ENCODE measurements at places on chromosomes 11 and 22. TPM values are rescaled to one million over a fixed set of nuclear protein-coding genes. Genes with fewer than 3 reads are reported as not detected.

Gene ZC3H12C
- 7.5 TPM for total RNA-seq

Gene CHADL
- 0.47 TPM for total RNA-seq

Gene ADM2
- total RNA-seq, result 3.0 TPM

GRCh38 chr11:92776676-92777075, 192.8 kb upstream of the MTNR1B start:
- no peaks in the 10 kb centered on the region for H3K36me3 ChIP-seq
- H3K4me3 ChIP-seq, result no peak overlapping the region
- no peak overlapping the region for H3K27ac ChIP-seq
- no peaks in the 10 kb centered on the region for H3K27me3 ChIP-seq
- no peaks in the 10 kb centered on the region for H3K4me1 ChIP-seq

DNA sequence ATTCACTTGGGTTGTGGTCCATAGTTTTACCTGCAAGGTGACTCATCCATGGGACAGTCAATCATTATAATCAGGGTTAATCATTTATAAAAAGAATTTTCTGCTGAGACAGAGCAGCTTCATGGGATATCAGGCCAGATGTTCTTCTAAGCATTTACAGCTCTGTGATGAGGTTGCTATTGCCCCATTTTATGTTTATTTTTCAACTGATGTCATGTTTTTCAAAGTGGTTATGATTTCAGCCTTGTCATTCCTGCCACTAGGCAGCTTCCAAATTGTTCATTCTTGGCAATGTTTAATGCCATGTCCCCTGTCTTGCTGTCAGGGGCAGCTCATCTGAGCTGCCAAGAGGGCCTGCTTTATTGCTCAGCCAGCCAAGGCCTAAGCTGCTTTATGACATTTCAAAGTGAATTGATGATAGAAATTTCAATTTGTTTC, 35.9 kb upstream of the ZBED5 start:
- H3K4me3 ChIP-seq, result no peak overlapping the region
- no peak overlapping the region for H3K27ac ChIP-seq

Gene ANO9
- total RNA-seq, result 36.9 TPM

DNA sequence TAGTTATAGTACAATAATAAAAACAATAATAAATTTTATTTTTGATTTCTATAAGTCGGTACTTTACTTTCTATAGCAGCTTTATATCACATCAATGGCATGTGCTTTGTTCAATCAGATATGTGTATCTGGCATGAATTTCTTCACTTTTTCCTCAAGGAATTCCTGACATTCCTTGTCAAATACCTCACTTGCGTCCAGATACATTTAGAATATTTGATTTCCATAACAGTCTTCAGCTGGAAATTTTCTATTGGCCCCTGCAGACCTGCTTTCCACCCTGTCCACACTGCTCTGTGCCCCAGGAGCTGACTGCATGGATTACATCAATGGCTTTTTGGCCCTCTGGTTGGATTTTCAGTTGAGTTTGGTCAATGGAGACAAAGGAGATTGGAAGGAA, 93.2 kb downstream of the FAR1 start:
- H3K36me3 ChIP-seq, result no peaks in the 10 kb centered on the region
- H3K27me3 ChIP-seq, result peaks cover 11% of the 10 kb centered on the region
- no peak for DNase-seq

Gene RAB38
- total RNA-seq, result 2.2 TPM

- peak overlapping the region; percentile 98 for H3K4me3 ChIP-seq
- peaks cover 39% of the 10 kb centered on the region for H3K4me1 ChIP-seq
- no peak overlapping the region for H3K27ac ChIP-seq
- peaks cover 26% of the 10 kb centered on the region for H3K36me3 ChIP-seq
These were observed 2.2 kb downstream of the TM7SF2 start for GRCh38 chr11:65113839-65114238.

GRCh38 chr11:26909515-26909914, 84.4 kb upstream of the FIBIN start:
- H3K4me1 ChIP-seq, result no peaks in the 10 kb centered on the region
- H3K4me3 ChIP-seq, result no peak overlapping the region
- H3K27me3 ChIP-seq, result no peaks in the 10 kb centered on the region
- DNase-seq, result no peak
- no peaks in the 10 kb centered on the region for H3K36me3 ChIP-seq

Gene C22orf39
- total RNA-seq, result 28.5 TPM

DNA sequence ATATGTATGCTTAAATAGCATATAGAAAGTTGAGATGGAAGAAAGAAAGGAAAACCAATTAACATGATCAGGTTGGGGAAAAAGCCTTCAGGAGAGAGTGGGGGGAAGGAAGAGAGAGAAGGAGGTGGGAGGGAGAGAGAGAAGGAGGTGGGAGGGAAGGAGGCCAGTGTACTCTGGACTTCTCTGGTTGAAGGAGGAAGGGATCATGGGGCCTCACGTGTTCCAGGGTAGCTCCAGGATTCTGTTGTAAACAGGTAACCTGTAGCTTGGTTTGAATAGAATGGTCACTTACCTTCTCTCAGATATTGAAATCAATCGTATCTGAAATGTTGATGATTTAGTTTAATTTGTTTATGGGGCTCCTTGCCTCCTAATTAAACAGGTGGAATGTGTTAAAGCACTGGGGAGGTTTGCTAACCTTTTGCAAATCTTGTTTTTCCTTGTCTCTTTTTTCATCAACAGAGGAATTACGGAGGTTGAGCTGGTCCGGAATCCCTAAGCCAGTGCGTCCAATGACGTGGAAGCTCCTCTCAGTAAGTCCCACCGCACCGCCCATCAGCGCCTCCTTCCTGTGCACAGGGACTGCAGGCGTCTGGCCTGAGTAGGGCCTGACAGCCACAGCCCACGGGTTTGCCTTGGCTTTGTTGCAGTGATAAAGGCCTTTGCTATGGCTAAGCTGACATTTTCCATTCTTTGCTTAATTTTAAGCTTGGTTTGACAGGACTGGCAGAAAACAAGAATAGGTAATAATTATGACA, 115.9 kb downstream of the TBC1D22A start:
- H3K27ac ChIP-seq, result peak overlapping the region; percentile 18
- H3K36me3 ChIP-seq, result peaks cover 12% of the 10 kb centered on the region
- H3K27me3 ChIP-seq, result no peaks in the 10 kb centered on the region
- peaks cover 17% of the 10 kb centered on the region for H3K4me1 ChIP-seq
- no peak for DNase-seq

Data from activated CD4-positive, alpha-beta T cell treated with anti-CD3 and anti-CD28 coated beads, Interleukin-2, amount 10 ng/mL, durations not matched to agents 24 days and 14 days (primary cell).